ENCODE measurements at places on chromosomes 12 and 14. TPM values are rescaled to one million over a fixed set of nuclear protein-coding genes. Genes with fewer than 3 reads are reported as not detected.

- H3K27ac ChIP-seq: no peak overlapping the region
- H3K27me3 ChIP-seq: no peaks in the 10 kb centered on the region
- no peaks in the 10 kb centered on the region for H3K36me3 ChIP-seq
- H3K4me1 ChIP-seq: no peaks in the 10 kb centered on the region
- no peak overlapping the region for H3K4me3 ChIP-seq
These were observed 111.6 kb downstream of the BBS10 start for GRCh38 chr12:76236640-76237039.

- no peaks in the 10 kb centered on the region for H3K27me3 ChIP-seq
- H3K4me1 ChIP-seq: no peaks in the 10 kb centered on the region
- H3K4me3 ChIP-seq: no peak overlapping the region
- DNase-seq: no peak
- no peak overlapping the region for H3K27ac ChIP-seq
These were observed 3.3 kb upstream of the IAPP start for GRCh38 chr12:21369141-21369980.

DNA sequence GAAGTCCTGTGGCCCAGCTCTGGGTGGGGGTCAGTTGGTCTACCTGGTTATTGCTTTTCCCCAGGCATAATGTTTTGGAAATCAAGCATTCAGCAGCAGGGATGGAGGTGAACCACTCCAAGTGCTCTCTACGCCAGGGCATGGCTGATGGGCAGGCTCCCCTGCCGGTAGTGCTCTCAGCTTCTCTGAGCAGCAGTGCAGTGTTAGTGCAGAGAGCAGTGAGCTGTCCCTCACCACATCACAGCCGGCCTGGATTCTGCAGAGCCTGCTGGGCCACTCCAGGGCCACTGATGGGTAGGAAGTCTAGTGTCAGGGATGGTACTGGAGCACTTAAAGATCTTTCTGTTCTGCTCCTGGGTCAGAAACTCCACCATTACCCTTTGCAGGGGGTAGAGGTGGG is 151.1 kb downstream of the CALM1 start:
- H3K27me3 ChIP-seq: no peaks in the 10 kb centered on the region
- no peak for DNase-seq
- no peaks in the 10 kb centered on the region for H3K36me3 ChIP-seq
- H3K4me3 ChIP-seq: no peak overlapping the region

- no peaks in the 10 kb centered on the region for H3K36me3 ChIP-seq
- H3K4me1 ChIP-seq: no peaks in the 10 kb centered on the region
- H3K27me3 ChIP-seq: no peaks in the 10 kb centered on the region
- H3K4me3 ChIP-seq: no peak overlapping the region
- DNase-seq: no peak
These were observed 293.6 kb downstream of the CACNA1C start for GRCh38 chr12:2346416-2346815.

GRCh38 chr12:28027328-28027727 is 54.8 kb upstream of the PTHLH start:
- no peak for DNase-seq
- H3K27me3 ChIP-seq: no peaks in the 10 kb centered on the region
- H3K27ac ChIP-seq: no peak overlapping the region
- no peak overlapping the region for H3K4me3 ChIP-seq

- no peak overlapping the region for H3K4me3 ChIP-seq
- no peak for DNase-seq
- H3K27me3 ChIP-seq: no peaks in the 10 kb centered on the region
- H3K4me1 ChIP-seq: no peaks in the 10 kb centered on the region
These were observed 9.1 kb downstream of the RAB2B start for GRCh38 chr14:21467616-21468015.

Gene M6PR
- 128 TPM for total RNA-seq

Gene OVCH1
- total RNA-seq: not detected

Gene DACT1
- 5.9 TPM for total RNA-seq
